Caco-2 (cell line): ENCODE measurements at places on chromosomes 1 and 21. TPM values are rescaled to one million over a fixed set of nuclear protein-coding genes. Genes with fewer than 3 reads are reported as not detected.

DNA sequence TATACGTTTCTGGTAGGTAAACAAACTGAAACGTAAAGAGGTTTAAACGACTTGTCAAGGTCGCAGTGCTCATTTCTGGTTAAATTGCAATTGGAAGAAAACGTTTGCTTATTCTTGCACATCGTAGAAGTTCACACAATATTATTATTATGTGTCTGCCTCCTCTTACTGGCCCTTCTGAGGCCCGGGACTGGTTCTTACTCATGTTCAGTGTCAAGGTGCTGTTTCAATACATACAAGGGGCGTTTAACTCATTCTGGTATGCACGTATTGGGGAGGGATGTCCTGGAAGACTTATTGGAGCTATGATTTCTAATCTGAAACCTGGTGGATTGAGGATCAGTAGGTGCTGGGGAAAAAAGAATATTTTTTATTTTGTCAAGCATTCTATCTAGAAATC lies 932 bp downstream of the RPF1 start:
- DNase-seq = no peak

DNA sequence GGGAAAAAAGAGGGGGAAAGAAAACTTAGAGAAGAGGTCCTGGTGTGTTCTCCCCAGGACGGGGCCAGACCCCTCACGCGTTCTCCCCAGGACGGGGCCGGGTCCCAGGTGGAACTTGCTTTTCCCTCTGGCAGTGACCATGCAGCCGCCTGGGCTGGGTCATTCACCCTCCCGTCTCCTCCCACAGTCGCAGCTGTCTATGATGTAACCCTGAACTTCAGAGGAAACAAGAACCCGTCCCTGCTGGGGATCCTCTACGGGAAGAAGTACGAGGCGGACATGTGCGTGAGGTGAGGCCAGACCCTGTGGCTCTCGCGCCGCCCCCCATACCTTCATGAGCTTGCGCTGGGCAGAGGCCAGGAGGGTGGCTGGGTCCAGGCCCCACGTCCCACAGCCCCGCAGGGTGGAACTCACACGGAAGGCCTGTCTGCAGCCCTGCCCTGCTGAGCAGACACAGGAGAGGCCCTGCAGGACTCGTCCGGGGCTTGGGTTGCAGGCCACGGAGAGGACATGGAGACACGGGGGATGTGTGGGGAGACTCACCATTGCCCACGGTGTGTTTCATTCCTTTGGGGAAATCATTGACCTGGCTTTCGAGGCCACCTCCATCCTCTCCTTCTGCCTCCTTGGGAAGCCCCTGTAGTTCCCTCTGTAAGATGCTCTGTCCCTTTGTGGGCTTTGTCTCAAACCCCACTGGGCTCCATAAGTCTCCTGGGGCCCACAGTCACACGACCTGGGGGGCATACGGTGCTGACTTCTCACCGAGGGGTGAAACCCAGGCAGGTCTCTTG lies 40.7 kb upstream of the TRAPPC10 start:
- no peak for DNase-seq

- no peak for DNase-seq
Observed at GRCh38 chr1:183986941-183987340, 50.6 kb downstream of the COLGALT2 start.

DNA sequence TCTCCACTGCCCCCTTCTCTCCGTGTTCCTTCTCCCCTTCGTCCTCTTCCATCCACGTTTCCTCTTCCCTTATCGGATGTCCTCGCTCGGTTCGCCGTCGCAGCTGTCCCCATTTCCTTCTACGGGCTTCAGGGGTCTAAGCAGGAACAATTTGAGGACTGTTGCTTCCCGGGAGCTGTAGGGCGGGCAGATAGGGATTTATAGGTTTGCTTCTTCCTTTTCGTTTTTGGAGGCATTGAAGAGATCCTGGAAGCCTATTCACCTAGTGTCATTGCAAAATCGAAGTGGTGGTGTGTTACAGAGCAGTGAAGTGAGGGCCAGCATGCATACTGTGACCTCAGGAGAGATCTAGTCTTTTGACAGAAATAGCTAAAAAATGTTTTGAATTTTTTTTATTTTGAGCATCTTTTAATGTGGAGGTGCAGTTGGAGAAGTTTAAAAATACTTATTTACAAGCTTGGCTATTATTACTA lies 897 bp downstream of the ZYG11B start:
- no peak for DNase-seq

- DNase-seq = no peak
Observed at GRCh38 chr1:44553771-44554170, 120.5 kb downstream of the TMEM53 start.

GRCh38 chr21:45992301-45993209 lies 11.0 kb downstream of the COL6A1 start:
- DNase-seq = no peak

CFHR3 gene
- total RNA-seq = not detected in 2 replicates

LDLRAD1 gene
- total RNA-seq = not detected in 2 replicates
